ENCODE measurements at places on chromosomes 7 and 10.

GRCh38 chr10:66927251-66927935 lies 1.6 kb downstream of the LRRTM3 start:
- DNase-seq: no peak

DNA sequence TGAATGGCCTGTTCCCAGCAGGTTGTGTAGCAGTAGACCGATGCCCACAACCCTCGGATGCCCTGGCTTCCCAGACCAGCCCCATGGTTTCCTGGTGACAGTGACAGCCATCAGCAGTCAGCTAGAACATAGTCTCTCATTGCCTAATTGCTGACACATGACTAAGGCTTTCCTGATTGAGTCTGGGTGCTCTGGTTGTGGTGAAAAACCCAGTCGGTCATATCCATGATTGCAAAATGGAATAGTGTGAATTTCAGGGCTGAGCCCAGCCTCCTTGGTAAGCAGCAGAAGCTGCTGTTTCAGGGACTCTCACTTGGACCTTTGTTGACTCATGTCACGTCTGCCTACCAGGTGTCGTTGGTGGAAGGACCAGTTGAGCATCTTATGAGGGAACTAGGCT lies 36.6 kb downstream of the POR start:
- DNase-seq: no peak

DNA sequence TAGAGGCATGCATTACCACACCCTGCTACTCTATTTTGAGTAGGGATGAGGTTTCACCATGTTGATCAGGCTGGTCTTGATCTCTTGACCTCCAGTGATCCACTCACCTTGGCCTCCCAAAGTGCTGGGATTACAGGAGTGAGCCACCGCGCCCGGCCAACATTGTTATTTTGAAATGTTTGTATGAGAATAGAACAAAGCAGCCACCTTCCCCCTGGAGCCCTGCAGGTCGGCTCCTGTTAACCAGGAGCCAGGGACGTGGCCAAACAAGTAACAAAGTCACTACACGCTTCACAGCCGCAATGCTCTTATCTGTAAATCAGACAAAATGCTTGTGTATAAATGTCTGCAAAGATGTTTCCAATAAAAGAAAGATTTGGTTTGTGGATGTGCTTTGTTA lies 295.4 kb downstream of the CNTNAP2 start:
- DNase-seq: no peak

DNA sequence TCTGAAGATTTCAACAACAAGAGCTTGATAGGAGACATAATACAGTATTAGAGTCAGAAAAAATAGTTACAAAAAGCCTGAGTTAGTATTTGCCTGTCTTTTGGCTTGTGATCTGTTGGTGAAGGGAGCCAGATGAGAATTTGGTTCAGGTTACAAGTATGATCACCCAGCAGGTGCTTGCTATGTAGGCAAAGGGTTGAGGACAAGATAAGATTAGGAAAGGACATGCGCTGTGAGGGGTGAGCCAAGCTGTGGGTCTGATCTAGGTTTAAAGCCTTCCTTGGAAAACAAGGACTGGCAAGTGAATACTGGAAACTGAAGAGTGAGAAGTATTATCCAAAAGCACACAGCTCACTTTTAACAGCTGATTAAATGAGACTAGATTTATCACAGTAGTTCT lies 28.7 kb upstream of the CD36 start:
- no peak for DNase-seq

DNA sequence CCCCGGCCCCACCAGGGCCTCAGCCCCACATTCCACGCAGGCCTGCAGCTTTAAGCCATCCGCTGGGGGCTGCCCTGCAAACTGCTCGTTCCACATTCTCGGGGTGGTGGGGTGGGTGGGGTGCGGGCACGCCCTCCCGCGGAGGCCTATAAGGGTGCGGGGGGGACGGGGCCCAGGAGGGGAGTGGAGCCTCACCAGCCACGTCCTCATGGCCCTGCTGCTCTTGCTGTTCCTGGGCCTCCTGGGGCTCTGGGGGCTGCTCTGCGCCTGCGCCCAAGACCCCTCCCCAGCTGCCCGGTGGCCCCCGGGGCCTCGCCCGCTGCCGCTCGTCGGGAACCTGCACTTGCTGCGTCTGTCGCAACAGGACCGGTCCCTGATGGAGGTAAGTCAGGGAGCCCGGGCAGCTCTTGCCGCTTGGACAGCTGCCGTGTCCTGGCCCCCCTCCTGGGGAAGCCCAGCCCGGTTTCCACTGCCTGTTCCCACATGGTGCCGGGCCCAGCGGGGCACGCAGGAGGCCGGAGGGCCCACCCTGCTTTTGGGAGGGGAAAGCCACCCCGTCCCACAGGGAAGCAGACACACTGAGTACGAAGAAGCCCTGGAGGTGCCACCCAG lies at the start of gene CYP2W1:
Gene CYP2W1 (plus strand): TSS at position 178 of the 612 bp plus-strand sequence. CDS start 31 bp downstream, at position 209.
- DNase-seq: no peak

GRCh38 chr7:1987591-1988532 lies 244.9 kb downstream of the MAD1L1 start:
- DNase-seq: no peak

GRCh38 chr7:79971058-79971457 lies 163.6 kb upstream of the GNAI1 start:
- DNase-seq: no peak

- DNase-seq: no peak
Observed at GRCh38 chr7:103573479-103574058, 127.6 kb upstream of the SLC26A5 start.

GRCh38 chr10:58556516-58557165 lies 44.0 kb downstream of the BICC1 start:
- no peak for DNase-seq

DNA sequence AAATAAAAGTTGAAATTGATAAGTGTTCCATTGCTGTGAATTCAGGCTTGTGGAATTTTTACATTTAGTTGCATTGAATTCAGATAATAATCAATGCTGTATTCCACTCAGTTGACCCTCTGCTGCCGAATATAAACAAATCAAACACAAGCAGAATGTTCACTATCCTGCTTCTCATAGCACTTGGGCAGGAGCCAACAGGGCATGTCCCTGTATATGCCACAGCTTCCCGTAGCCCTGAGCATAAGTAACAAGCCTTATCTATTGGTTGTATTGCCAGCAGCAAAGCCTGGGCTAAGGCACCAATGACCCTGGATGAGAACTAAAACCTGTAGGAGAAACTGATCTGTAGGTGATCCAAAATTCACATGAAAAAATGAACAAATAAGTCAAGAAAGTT lies 145.9 kb downstream of the ARHGAP12 start:
- DNase-seq: no peak

DNA sequence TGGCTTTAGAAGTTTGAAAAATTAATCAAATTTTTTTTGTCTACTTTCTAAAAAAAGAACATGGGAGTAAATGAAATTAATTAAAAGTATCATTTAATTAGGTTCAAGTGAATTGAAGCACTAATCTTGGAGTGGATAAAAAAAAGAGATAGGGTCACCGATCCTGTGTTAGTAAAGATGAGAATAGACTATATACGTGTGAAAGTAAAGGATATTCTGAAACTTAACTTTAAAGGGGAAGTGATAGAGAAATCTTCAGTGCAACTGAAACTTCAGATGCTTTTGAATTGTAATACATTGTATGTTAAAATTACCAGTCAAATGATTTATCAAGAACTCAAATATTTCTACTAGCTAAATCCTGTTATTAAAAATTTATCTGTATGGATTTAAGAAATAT lies 4.8 kb downstream of the NHLRC2 start:
- no peak for DNase-seq

DNA sequence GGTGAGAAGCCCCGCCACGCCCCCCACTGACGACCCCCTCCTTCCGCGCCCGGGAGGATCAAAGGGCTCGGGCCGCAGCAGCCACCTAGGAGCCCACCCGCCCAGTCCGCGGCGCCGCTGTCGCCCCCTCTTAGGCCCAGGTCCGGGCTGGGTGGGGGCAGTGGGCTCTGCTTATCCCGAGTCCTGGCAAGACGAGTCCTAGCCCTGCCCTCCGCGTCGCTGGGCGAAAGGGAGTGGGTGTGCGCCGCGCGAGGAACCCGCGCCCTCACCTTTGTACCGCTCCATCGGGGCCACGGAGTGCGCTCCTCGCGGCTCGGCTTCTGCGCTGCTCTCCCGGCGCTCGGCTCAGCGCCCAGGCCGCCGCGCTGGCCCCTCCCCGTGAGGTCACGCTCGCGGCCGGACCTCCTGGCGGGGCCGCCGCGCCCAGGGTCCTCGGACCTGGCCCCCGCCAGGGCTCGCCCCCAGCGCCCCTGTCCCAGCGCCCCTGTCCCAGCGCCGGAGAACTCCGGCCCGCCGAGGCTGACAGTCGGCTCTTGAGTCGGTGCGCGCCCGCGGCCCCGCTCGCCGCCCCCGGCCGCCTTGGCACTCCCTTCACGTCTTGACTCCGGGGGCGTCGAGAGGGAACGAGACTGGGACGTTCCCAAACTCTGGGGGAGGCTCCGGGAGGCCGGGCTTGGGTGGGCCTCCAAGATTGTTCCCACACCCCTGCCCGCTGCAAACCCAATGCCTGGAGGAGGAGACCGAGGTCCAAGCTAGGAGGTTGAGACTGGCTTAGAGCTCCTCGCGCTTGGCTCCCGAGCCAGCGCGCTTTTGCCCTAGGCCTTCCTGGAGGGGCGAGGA lies at the start of gene AFAP1L2:
Gene AFAP1L2 (minus strand): TSS at position 332 of the 840 bp plus-strand sequence. CDS start 47 bp downstream, at position 285.
- DNase-seq: no peak

- no peak for DNase-seq
Observed at GRCh38 chr10:24132741-24133140, 76.2 kb upstream of the KIAA1217 start.

- no peak for DNase-seq
Observed at GRCh38 chr10:112896722-112897121, 53.3 kb upstream of the TCF7L2 start.

DNA sequence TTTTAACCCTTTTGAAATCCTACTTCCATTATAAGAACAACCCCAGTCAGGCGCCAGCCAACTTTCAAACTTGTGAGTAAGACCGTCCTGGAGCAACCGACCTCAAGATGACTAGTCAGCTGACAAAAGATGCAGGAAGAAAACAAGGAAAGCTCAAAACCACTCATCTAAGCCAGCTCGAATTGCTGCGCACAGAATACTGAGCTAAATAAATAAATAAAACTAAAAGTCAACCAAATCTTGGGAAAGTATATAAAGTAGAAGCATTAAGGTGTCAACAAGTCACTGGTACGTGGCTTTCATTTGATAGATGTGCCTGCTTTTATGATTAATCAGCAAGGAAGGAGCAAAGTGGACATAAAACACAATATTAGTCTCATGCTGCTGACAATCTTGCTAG lies 1269.8 kb downstream of the XPNPEP1 start:
- no peak for DNase-seq

DNA sequence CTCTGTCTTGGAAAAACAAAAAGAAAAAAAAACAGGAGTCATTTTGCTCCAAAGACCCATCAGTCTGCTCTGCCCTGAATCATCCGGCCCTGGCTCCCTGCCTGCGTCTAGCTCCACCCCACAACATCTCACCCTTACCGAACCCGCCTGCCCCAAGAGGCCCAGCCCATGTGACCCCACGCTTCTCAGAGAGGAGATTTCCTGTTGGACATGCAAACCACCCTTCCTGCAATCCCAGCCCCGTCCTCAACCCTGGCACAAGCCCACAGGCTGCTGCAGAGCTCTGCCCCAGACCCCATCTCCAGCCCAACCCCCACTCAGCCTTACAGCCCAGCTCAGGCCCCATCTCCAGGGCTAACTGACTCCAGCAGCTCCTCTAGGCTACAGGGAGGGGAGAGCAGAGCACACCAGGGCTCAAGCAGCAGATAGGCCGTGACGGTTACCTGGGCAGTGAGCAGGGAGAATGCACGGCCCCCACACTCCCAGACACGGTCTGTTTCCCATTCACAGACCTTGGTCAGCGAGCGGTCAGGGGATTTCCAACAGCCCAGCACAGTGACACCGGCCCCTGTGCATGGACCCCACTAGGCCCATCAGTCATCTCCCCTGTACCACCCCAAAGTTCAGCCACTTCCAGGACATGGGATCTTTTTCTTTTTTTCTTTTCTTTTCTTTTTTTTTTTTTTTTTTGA lies 69.9 kb upstream of the GTF2I start:
- DNase-seq: no peak

DNA sequence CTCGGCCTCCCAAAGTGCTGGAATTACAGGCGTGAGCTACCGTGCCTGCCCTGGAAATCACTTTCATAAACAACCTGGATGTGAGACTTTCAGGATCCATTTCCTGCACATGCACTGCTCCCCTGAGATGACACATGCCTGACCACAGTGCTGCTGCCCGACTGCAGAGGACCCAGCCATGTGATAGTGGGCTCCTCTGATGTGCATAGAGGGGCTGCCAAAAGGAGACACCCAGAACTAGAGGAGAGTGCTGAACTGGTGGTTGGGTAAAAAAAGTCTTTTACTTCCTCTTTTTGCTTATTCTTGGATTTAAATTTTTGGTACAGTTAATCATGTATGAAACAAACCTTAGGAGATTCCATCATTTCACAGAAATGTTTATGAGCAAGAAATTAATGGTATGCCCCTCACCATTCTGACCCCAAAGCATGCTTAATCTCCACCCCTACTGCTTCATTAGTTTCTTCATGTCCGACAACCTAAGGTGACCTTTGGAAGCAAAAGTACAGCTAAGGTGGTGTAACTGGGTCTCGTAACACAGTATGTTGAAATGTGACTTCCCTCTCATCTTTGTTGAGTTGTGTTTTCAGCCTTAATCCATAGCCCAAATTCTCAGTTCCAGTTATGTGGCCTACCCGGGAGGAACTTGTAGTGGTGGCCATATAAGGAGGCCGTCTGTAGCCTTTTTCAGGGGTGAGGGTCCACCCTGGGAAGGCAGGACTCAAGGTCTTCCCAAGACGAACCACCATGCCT lies 111.1 kb downstream of the RNF216 start:
- no peak for DNase-seq

- DNase-seq: no peak
Observed at GRCh38 chr10:79101560-79102497, 33.1 kb downstream of the ZMIZ1 start.

DNA sequence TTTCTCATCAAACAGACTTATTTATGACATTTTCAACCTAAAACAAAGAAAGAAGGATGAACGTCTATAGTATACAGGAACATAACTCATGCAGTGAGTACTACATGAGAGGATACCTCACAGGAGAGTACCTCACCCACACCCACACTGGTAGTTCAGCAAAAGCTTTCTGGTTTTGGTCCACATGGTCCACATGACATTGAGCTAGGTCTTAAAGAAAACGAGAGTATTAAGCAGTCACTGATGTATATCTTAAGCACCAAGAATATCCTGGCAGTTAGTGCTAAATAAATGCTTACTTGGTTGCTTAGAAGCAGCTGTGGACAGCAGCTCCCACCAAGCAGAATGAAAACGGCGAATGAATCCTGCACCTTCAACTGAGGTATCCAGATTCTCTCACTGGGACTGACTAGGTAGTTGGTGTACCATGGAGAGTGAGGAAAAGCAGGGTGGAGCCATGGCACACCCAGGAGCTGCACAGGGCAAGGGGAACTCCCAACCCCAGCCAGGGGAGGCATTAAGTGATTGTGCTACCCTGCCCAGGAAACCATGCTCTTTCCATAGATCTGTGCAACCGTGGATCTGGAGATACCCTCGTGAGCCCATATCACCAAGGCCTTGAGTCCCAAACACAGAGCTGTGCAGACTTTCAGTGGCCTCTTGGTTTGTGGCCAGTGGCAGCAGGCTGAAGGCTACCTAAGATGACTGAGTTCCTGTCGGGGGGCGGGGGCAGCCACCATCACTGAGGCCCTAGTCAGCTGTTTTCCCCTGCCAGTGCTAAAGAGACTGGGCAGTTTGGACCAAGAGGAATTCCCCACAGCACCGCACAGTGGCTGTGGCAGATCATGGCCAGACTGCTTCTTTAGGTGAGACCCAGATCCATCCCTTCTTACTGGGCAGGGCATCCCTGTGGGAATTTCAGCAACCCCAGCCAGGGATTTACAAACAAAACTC lies 143.4 kb downstream of the SGMS1 start:
- no peak for DNase-seq
